NCI-H2171 (cell line): ENCODE measurements at places on chromosomes 3 and 15.

GRCh38 chr15:78915341-78916087, 29.3 kb downstream of the CTSH start:
- DNase-seq = no peak

GRCh38 chr3:187088701-187089100, 50.6 kb downstream of the RPL39L start:
- DNase-seq = no peak

- no peak for DNase-seq
These were observed 296.2 kb downstream of the NEK10 start for GRCh38 chr3:27072810-27073651.

DNA sequence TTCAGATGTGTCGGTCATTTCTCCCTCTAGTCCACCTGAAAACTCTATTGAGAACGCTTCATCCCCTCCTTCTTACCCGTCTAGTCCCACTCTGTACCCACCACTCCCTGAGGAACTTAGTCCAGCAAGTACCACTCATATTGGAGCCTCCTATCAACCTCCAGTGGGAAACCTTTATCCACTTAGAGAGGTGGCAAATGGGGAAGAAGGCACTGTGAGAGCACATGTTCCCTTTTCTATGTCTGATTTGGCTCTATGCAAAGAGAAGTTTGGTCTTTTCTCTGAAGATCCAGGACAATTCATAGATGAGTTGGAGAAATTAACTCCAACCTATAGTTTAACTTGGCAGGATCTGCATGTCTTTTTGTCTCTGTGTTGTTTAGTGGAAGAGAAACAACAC, 17.0 kb upstream of the RPN1 start:
- no peak for DNase-seq

DNA sequence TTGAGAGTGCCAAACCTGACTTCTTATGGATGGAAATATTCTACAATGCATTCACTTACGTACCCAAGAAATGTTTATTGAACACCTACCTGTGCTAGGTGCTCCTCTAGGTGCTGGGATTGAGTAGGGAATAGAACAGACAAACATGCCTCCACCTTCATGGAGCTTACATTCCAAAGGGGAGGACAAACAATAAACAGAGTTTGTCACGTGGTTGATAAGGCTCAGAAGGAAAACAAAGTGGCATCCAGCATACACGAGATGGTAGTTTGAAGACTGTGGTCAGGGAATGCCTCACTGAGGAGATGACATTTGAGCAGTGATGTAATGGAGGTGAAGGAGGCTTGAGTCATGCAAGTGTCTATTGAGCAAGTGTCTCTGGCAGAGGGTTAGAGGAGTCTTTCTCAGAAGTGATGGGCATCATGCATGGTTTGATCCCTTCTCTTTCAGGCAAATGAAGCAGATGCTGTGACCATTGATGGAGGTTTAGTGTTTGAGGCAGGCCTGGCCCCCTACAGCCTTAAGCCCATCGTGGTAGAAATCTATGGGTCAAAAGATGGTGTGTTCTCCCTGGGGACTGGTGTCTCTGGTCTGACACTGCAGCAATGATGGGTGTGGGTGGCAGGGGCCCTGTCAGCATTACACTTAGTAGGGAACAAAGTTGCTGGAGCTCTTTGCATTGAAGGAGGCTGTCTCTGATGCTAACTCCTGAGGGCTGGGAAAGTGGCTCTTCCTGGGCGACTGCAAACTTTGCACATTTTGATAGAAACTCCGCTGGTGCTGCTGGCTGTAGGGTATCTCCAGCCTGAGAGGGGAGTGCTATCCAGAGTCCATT, 29.7 kb upstream of the TOPBP1 start:
- DNase-seq = no peak
